Esophagus squamous epithelium (tissue), 5 donors: ENCODE measurements at places on chromosomes 2 and 18. TPM values are rescaled to one million over a fixed set of nuclear protein-coding genes. Genes with fewer than 3 reads are reported as not detected.

DNA sequence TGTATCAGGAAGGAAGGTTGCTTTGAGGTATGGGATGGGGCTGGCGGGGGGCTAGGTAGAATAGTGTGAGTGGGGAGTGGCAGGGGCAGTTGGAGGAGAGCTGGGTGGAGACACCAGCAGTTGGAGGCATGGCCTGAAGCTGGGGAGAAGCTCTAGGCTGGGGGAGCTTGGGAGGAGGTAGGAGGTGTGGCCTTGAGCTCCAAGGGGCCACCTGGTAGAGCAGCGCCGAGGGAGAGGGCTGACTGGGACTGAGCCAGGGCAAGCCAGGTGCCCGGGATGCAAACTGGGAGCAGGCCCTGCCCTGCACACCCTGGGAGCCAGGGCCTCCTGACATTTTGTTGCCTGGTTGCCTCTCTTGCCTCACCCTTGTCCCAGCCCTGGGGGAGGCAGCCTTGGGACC is 33.1 kb upstream of the PDIA6 start:
- H3K27ac ChIP-seq = peak overlapping the region; percentile 78
- H3K36me3 ChIP-seq = no peaks in the 10 kb centered on the region
- H3K4me3 ChIP-seq = no peak overlapping the region
- peaks cover 8% of the 10 kb centered on the region for H3K4me1 ChIP-seq
- H3K27me3 ChIP-seq = peaks cover 26% of the 10 kb centered on the region

GRCh38 chr18:31491586-31491985 is 6.4 kb upstream of the DSG2 start:
- H3K27ac ChIP-seq = peak overlapping the region; percentile 82
- no peaks in the 10 kb centered on the region for H3K27me3 ChIP-seq
- H3K4me3 ChIP-seq = no peak overlapping the region
- peaks cover 12% of the 10 kb centered on the region for H3K4me1 ChIP-seq
- DNase-seq = no peak

The KCNG2 gene
- total RNA-seq = not detected

GRCh38 chr2:28322981-28323396 is 69.7 kb upstream of the FOSL2 start:
- H3K36me3 ChIP-seq = no peaks in the 10 kb centered on the region
- H3K27me3 ChIP-seq = no peaks in the 10 kb centered on the region
- no peak for DNase-seq
- H3K4me3 ChIP-seq = no peak overlapping the region
- H3K4me1 ChIP-seq = peaks cover 81% of the 10 kb centered on the region

DNA sequence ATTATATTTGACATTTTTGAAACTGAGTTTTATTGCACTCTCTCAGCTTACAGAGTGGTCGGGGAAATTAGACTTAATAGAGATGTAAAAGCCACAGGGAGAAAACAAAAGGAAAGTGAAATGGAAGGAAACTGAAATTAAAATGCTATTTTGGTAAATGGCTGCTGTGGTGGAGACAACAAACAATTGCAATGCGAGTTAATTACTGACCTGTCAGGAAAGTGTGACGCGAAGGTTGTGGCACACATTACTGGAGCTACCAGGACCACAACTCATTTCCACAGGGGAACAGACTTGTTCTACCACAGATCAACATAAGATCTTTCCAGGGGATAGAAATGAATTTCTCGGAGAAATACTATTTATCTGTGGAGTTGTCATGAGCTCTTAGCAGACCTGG is 19.5 kb downstream of the ARHGAP15 start:
- H3K27me3 ChIP-seq = no peaks in the 10 kb centered on the region
- no peak for DNase-seq
- no peaks in the 10 kb centered on the region for H3K4me1 ChIP-seq
- no peak overlapping the region for H3K27ac ChIP-seq
- H3K36me3 ChIP-seq = no peaks in the 10 kb centered on the region
- no peak overlapping the region for H3K4me3 ChIP-seq
